ENCODE measurements at places on chromosomes 2 and 18.

DNA sequence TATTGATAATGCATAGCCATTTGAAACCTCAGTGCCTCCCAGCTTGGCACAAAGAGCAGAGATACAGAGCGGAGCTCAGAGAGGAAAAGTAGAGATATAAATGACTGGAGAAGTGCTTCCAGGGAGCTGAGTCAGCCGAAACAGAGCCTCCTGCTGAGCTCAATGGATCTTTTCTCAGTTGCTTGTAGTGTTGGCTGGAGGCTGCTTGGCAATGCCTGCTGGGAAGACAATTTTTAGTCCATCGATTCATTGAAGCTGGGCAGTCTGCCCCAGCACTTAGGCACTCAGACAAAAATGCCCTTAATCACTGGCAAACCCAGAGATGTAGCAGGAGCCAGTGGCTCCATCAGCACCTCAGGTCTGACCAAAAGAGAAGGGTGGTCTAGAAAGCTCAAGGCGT is 81.3 kb upstream of the SETBP1 start:
- peak; percentile 46 for DNase-seq

- no peak for DNase-seq
Measured at GRCh38 chr18:67300498-67300897, 216.0 kb downstream of the DSEL start.

DNA sequence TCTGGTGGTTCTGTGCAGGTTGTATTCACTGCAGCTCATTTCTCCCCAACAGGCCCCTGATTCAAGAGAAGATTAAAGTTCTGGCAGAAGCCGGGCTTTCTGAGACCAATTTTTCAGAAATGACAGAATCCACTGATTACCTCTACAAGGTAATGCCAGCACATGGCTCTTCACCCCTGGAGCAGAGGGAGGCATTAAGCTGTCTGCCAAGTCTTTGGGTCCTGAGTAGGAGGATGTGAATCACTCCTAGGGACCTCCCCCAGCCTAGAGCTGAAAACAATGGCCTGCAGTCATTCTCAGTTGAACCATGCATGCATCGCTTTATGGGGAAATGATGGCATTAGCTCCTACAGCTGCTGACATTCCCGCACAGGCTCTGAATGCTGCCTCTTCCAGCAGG is 20.5 kb upstream of the RPL37A start:
- no peak for DNase-seq

GRCh38 chr18:34976534-34976898 is 64.7 kb upstream of the MAPRE2 start:
- no peak for DNase-seq

- no peak for DNase-seq
Measured at GRCh38 chr2:240739797-240740196, 48.1 kb downstream of the AQP12A start.

GRCh38 chr2:33042265-33042664 is 95.5 kb downstream of the LTBP1 start:
- DNase-seq, result no peak

- DNase-seq, result no peak
Measured at GRCh38 chr2:85994421-85994777, 105.6 kb upstream of the ST3GAL5 start.

- DNase-seq, result no peak
Measured at GRCh38 chr2:159795841-159796690, 1.9 kb downstream of the CD302 start.

Data from smooth muscle cell of the brain vasculature (primary cell).